ENCODE measurements at places on chromosomes 7 and 10.
A peak's percentile ranks its signal among the peaks of the same experiment; 100 is the strongest.

GRCh38 chr7:3179456-3179855 lies 121.6 kb upstream of the SDK1 start:
- DNase-seq = no peak

- no peak for DNase-seq
Observed at GRCh38 chr10:22682237-22683139, 31.9 kb downstream of the PIP4K2A start.

GRCh38 chr7:108001764-108002725 lies 916 bp downstream of the LAMB1 start:
- DNase-seq = peak; percentile 41

DNA sequence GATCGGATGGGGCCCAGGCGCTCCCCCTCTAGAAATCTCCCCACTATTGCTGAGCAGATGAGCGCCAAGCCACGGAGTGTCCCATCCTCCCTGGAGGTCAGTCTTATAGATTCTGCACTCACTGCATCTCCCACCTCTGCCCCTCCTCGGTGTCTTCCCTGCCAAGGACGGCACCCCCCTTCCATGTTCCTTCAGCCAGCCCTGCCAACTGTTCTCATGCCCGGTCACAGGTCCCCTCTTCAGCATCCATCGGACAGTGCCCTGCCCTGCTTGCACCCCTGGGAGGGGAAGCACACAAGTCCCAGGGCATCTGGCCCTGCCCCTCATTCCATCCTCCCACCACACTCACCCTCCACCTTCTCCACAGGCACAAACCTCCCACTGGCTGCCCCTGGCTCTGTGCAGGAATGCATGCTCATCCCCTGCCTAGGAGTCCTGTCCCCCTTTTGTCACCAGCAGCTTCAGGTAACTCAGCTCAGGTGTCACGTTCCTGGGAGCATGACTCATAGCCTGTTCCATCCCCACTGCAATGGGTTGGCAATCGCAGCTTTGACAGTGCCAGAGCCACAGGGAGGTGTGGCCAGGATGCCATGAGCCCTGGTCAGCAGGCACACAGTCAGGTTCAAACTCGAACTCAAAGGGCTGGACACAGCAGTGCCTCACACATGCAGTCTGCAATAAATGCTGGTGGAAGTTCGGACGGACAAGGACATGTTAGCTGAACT lies 234.7 kb upstream of the TCERG1L start:
- no peak for DNase-seq

GRCh38 chr7:37357637-37357996 lies 91.0 kb downstream of the ELMO1 start:
- no peak for DNase-seq

DNA sequence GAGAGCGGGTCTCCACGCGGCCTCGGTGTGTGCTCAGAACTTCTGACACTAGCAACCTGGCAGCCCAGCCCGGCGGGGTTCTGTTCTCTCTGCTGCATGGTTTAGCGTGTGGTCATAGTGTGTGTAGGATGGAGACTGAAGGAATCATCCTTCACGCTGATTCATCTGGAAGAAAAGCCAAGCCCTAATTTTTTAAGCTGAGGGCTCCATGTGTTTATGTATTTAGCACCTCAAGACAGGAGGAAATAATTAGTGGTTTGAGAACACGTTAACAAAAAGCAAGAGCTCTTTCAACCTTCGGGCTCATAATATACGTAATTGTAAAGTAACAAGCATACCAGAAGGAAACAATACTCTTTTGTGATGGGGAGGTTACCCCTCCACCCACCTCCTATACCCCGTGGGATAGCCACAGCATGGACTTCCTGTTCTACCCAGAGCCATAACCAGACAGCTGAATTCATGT lies 504.6 kb upstream of the MKI67 start:
- DNase-seq = no peak

DNA sequence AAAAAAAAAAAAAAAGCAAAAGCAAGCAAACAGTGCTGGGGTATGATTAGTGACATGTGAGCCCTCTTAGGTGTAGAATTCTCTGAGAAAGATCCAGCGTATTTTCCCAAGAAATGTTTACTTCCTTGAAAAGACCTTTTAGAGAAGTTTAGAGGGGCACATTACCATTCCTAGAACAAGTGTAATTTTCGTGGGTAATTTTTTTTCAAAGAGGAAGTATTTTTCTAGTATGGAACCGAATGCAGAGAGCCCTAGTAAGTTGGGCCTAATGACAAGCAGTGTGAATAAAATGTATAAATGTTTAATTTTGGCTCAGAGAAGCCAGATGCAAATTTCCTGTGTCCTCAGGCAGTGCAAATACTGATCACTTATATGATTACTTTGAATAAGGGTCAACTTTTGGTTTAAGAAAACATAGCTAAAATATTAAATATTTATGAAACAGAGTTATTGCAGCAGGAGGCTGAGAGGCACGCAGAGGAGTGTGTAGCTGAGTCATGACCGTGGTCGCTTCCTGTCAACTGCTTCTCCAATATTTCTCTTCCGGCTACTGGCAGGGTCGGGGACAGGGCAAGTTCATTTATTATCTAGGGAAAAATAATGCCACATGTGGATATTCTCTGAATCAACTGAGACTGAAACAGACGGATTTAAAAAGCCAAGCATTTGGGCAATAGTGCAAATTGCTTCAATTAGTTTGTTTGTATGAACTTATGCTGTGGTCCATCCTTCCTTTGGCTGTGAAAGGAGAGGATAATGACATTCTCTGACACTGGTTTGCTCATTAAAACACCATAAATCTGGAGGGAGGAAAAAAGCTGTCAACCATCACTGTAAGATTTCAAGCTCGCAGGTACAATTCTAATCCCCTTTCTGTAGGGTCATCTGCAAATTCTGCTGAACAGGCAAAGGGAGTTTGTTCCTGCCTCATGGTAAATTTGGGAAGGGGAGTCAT lies 495.2 kb downstream of the GLRX3 start:
- DNase-seq = no peak

GRCh38 chr10:16809074-16809718 lies 8.0 kb downstream of the RSU1 start:
- DNase-seq = peak; percentile 11

- DNase-seq = no peak
Observed at GRCh38 chr7:18532813-18533212, 37.3 kb downstream of the HDAC9 start.

- no peak for DNase-seq
Observed at GRCh38 chr10:8910314-8910713, 855.8 kb downstream of the GATA3 start.

DNA sequence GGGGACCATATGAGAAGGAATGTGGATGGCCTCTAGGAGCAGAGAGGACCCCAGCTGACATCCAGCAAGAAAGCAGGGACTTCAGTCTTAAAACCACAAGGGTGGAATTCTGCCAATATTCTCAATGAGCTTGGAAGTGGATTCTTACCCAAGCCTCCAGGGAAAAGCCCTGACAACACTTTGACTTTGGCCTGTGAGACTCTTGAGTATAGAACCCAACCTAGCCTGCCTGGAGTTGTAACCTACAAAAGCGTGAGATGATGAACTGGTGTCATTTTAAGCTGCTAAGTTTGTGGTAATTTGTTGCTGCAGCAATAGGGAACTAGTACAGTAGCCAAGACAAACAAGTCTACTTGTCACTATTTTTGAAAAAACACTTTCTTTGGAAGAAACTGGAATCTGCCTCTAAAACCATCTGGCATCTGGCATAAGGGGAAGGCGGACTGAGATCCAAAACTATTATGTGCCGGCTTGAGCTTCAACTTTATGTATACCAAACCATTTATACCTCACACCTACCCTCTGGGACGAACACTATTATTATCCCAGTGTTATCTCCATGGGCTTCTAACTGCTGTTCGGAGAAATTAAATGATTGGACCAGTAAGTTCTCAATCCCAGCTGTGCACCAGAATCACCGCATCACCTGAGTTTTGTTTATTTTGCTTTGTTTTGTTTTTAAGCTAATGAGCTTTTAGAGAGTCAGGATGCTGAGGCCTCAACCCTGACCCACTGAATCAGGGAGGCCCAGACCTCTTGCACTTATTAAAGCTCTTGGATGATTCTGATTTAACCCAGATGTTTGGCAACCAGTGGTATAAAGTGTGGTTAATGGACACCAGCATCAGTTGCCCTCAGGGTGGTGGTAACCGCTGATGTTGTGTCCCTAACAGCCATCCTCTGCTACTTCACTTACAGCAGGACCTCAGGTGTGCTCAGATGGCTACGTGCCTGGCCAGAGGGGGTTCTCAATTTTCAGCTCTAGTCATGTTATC lies 83.0 kb downstream of the C1GALT1 start:
- DNase-seq = no peak

GRCh38 chr10:124296813-124297788 lies 121.6 kb downstream of the OAT start:
- DNase-seq = no peak

GRCh38 chr10:60099998-60100747 lies 193.8 kb upstream of the CCDC6 start:
- DNase-seq = peak; percentile 8

DNA sequence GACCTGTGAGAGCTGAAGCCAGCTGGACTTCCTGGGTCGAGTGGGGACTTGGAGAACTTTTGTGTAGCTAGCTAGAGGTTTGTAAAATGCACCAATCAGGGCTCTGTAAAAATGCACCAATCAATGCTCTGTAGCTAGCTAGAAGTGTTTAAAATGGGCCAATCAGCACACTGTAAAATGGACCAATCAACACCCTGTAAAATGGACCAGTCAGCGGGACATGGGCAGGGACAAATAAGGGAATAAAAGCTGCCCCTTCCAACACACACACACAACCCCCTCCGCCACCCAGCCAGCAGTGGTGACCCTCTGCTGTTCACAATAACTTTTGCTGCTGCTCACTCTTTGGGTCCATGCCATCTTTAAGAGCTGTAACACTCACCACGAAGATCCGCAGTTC lies 7.1 kb downstream of the ZNF511 start:
- no peak for DNase-seq

GRCh38 chr10:72097448-72098300 lies 9.3 kb upstream of the SPOCK2 start:
- no peak for DNase-seq

- DNase-seq = no peak
Observed at GRCh38 chr7:14698239-14698638, 204.3 kb downstream of the DGKB start.

- no peak for DNase-seq
Observed at GRCh38 chr10:3399756-3400155, 227.2 kb upstream of the PITRM1 start.

DNA sequence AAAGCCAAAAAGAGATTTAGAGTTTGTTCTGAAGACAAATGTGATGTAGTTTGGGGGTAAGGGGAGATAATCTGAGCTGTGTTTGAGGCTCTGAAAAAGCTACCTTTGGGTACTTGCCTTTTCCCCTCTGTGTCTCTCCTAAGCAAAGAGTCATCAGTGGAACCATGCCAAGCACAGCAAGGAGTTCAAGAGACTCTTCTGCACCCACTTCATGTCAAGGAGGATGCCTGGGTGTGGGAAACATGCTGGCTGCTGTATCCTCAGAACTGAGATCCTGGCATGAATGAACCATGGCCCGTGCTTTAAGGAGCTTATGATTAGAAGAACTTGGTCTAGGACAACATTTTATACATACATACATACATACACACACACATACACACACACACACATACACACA lies 142.9 kb downstream of the NOC3L start:
- no peak for DNase-seq

GRCh38 chr7:67435894-67436535 lies 439.4 kb downstream of the TYW1 start:
- DNase-seq = no peak

DNA sequence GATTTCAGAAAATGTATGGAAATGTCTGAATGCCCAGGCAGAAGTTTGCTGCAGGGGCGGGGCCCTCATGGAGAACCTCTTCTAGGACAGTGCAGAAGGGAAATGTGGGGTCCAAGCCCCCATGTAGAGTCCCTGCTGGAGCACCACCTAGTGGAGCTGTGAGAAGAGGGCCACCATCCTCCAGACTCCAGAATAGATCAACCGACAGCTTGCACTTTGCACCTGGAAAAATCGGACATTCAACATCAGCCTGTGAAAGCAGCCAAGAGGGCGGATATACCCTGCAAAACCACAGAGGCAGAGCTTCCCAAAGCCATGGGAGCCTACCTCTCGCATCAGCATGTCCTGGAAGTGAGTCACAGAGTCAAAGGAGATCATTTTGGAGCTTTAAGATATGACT lies 14.3 kb downstream of the RPEL1 start:
- DNase-seq = no peak

GRCh38 chr10:94192974-94193373 lies 169.8 kb downstream of the NOC3L start:
- DNase-seq = no peak

- no peak for DNase-seq
Observed at GRCh38 chr10:66350622-66351399, 575.0 kb upstream of the LRRTM3 start.

DNA sequence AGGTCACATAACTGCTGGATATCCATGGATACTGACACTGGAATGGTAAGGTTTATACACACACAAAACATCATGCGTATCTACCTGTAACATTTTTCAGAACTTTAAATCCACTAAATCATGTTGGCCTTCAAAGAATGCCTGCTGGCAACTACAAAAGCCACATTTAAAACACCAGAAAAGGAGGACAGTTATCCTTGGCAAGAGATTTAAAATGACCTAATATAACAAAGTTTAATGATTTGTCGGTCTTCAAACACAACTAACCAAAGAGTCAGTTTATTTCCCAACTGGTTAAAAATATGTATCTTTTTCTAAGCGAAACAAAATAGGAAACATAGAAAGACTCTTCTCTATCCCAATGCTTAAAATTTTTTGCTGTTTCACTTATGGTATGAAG lies 24.0 kb downstream of the WAPL start:
- no peak for DNase-seq

DNA sequence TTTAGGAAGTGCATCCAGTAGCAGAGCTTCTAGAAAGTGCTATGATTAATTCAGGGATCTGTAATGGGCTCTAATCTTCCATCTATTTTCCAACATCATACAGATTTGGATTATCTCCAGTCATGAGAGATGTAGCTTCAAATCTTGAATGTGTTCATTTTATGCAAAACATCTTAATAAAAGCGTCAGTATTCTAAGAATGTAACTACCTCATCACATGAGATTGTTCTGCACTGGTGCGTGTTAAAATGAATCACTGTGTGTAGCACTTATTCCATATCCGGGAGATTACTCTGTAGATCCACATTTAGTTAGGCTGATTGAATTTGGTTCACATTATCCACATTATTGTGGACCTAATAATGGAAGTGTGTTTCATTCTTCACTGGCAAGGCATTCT lies 344.9 kb upstream of the CHRM2 start:
- DNase-seq = no peak

DNA sequence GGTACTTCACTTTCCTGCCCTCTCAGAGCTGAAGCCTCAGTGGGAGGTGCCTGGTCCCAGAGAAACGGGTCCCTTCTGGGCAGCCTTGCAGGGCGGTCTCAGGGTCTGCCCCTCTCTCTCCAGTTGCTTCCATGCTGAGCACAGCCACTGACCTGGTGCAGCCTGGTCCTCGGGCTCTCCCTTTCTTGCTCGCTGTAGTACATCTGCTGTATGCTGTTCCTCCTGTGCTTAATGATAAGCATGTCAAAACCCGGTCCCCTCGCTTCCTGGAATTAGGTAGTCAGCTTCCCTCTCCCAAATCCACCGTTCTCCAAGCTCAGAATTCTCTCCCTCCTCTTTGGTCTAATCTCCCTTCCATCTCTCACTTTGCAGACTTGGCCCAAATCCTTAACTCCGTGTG lies 11.0 kb upstream of the HPS1 start:
- DNase-seq = no peak

Data from NCI-H1092 treated with DMSO at 0.1 percent for 48 hours (cell line).